ENCODE measurements at places on chromosomes 6 and 20.

GRCh38 chr20:52313341-52313963, 121.9 kb upstream of the ZFP64 start:
- DNase-seq = no peak

- no peak for DNase-seq
Measured at GRCh38 chr6:157599191-157599590, 218.2 kb downstream of the ZDHHC14 start.

DNA sequence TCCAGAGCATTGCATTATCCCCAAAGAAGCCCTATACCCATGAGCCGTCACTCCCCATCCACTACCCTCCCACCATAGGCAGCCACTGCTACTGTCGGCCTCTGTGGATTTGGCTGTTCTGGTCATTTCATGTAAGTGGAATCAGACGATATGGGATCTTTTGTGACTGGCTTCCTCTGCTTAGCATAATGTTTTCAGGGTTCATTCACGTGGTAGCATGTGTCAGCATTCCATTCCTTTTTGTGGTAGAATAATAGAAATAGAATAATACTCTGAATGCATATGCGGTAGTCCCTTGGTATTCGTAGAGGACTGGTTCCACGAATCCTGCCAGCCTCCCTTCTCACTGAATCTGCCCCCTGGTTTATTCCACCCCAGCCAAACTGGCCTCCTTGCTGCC, 402.6 kb upstream of the SULF2 start:
- DNase-seq = no peak

- DNase-seq = no peak
Measured at GRCh38 chr6:167464177-167464576, 139.3 kb downstream of the TTLL2 start.

GRCh38 chr6:8000188-8000596, 64.0 kb downstream of the BLOC1S5 start:
- no peak for DNase-seq

DNA sequence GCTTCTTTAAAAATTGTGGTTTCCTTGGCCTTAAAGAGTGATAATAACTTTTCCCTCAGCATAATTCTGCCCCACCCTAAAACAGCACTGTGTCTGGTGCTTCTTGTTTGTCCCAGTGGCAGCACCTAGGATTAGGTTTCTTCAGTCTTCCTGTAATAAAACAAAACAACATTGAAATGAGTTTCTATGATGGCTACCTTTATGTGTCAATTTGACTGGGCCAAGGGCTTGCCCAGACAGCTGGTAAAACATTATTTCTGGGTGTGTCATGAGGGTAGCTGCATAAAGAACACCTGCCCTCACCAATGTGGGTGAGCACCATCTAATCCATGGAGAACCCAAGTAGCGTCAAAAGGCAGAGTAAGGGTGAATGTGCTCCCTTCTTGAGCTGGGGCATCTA, 117.8 kb downstream of the QRSL1 start:
- no peak for DNase-seq

DNA sequence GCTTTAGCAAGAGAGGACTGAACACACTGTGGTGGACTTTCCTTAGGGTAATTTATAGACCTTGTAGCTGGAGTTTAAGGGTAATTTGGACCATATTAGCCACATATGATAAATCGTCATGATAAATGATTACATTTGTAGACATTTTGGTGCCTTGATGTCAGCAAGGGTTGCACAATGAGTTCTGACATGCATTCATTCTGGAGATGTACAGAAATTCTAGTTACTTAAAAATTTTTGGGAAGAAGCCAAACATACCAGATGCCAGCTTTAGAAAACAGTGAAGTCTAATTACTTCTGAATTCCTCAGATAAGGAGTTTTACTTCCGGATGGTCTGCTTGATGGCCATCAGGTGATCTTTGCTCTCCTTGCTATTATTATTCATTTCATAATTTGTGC, 653.1 kb downstream of the TBC1D32 start:
- DNase-seq = no peak

GRCh38 chr20:56601166-56601565, 27.9 kb upstream of the TFAP2C start:
- DNase-seq = no peak

DNA sequence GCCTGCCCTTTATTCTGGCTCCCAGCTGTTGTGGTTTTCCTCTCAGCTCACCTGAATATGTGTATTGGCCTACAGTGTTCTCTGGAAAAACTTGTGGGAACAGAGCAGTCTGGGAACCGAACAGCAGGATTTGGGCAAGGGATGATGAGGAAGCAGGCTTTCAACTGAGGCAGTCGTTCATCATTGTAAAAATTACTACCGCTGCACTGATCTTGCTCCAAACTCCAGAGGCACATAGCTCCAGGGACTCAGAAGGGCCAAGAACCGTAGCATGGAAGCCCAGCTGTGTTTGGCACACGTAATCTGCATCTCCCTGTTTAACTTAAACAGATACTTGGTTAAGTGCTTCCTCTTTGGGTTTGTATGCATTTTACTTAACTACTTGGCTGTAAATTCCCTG, 48.3 kb upstream of the EEF1A1 start:
- no peak for DNase-seq

DNA sequence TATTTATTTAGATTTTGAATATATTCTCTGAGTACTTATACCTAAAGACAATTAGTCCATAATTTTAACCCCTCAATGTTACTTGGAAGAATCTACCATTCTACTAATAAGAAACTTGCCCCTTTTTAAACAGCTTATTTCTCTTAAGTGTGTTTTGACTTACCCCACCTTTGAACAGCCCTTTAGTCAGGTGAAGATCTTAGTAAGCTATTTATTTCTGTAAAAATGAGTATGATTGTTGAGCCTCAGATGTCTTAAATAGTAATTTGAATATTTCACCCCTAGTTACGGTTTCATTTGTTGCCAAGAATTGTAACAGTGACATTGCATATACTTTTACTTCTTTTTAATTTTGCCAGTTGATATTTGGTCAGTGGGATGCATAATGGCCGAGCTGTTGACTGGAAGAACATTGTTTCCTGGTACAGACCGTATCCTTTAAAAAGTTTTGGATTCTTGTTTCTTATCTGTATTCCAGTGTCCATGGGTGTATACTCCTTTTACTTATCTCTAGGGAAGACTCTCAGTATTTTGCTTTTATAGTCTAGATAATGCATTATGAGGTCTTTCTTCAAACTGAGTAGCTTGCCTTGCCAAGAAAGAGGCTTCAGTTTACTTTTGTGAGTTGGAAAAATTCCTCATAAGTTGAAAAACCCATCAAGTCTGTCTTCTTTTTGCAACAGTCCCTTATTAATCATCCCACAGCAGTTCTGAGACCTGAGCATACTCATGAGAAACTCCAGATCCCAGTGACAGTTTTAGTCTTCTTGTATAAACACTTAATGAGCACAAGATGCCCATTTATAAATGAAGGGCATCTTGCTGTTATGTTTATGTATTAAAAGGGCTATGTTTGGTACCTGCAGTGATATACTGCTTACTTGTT, 48.8 kb downstream of the MAPK14 start:
- DNase-seq = no peak

DNA sequence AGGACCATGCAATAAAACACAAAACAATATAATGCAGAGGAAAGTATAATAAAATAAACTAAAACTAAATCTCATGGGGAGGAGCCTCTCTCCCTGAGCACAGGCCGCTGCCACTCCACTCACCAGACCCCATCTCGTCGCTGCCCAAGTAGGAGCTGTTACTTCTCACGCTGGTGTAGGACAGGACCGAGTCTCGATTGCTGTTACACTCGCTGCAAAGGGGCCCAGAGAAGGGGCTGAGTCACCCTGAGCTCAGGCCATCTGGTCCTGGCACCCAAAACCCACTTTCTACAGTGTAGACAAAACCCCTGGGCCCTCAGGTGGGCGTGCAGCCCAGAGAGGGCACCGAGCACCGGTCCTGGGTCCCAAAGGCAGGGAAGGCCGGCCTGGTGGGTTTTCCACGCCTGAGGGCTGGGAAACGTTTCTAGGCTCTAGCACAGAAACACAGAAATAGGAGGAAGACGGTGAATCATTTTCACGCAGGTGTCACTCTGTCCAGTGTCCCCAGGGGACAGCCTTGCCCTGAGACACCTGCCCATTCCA, 183.4 kb downstream of the PREX1 start:
- no peak for DNase-seq

- DNase-seq = no peak
Measured at GRCh38 chr20:63058696-63059335, 52.1 kb upstream of the BHLHE23 start.

GRCh38 chr20:18019068-18019467, 38.6 kb downstream of the OVOL2 start:
- DNase-seq = no peak

- no peak for DNase-seq
Measured at GRCh38 chr20:828987-829386, 4.5 kb upstream of the FAM110A start.

DNA sequence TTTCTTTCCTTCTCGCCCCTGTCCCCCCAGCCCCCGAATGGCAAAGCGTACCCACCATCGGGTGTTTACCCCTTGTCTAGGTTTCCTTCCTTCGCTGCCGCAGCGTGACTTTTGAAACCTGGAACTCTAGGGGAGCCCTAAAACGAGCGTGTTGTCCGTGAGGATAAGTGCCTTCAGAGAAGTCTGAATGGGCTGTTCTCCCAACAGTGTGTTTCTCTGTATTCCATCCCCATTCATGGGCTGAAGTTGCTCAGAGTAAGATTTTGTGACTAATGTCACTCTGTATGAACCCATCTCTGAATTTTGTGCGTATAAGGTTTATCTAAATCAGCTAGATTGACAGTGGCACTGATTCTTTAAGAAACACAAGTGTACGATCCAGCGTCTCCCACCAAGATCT, 949 bp downstream of the MACROD2 start:
- no peak for DNase-seq

DNA sequence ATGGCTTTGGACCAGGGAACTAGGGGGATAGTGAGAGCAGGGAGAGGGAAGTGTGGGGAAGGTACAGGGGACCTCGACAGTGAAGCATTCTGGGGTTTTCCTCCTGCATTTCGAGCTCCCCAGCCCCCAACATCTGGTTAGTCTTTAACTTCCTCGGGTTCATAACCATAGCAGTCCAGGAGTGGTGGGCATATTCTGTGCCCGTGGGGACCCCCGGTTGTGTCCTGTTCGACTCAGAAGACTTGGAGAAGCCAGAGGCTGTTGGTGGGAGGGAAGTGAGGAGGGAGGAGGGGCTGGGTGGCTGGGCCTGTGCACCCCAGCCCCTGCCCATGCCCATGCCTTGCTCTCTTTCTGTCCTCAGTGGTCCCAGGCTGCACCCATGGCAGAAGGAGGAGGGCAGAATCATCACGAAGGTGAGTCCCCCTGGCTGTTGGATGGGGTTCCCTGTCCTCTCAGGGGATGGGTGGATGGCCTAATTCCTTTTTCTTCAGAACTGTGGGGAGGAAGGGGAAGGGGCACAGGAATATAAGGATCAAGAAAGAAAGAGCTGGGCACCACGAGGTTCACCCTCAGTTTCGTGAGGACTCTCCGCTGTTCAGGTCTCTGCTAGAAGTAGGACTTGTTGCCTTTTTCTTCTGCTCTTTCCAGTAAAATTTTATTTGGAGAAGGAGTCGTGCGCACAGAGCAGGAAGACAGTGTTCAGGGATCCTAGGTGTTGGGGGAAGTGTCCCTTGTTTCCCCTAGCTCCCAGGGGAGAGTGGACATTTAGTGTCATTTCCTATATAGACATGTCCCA, 4.2 kb downstream of the VEGFA start:
- no peak for DNase-seq

DNA sequence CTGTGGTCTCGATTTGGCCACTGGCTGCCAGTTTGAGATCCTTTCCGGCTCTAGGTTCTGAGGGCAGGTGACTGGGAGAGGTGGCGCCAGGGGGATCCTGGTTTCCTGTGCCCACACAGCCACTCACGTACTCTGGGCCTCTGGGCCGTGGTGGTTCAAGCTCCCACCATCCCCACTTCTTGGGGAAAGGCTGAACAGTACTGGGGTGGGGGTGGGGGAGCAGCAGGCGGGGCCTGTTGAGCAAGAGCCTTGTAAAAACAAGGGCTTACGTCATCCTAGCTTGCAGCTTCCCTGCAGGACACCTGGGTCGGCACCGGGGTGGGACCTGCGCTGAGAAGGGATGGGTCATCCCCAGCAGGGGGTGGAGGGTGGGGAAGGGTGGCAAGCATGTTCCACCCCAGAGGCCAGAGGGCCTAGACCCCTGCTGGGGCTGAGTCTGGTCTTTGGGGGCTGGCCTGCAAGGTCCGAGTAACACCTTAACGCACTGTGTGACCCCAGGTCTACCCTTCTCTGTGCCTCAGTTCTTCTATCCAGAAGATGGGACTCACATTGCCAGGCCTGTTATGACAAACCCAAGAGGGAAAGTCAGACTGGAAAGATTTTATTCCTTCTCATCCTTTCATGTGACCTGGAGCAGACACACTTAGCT, 3.1 kb upstream of the CEBPB start:
- no peak for DNase-seq

DNA sequence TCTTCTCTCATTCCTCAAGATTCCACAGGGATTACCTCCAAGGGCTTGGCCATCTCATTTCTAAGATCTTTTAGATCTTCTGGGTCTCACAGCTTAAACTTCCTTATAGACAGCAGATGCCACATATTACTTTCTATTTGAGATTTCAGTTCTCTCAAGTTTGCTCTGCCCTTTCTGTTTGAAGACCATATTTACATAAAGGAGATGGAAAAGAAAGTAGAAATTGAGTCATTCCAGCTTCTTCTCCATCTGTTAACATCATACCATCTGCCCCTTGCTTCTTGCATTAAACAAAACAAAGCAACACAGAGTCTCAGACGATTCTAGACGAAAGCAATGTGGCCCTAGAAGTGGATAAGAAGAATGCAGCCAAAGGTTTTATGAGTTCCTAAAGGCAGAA, 203.4 kb downstream of the TTLL2 start:
- DNase-seq = no peak

- no peak for DNase-seq
Measured at GRCh38 chr6:88611721-88612120, 351.7 kb downstream of the RNGTT start.

GRCh38 chr6:156273065-156273711, 504.0 kb upstream of the ARID1B start:
- no peak for DNase-seq

DNA sequence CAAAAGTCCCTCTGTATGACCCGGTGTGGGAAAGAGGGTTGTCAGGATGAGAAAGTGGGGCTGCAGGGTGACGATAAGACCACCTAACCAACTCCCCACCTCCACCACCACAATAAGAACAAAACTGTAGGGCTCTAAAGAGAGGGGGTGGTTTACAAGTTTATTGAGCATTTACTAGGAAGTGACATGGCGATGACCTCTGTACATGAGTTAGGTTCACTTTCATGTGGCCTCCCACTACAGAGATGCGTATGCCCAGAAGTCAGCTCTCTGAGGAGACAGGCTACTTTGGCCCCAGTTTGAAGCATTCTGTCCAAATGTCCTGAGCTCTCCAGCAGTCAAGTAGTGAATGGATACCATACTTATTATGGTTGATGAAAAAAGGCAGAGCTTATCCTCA, 28.7 kb upstream of the PI16 start:
- DNase-seq = no peak

GRCh38 chr6:17167327-17167979, 65.6 kb downstream of the STMND1 start:
- no peak for DNase-seq

- DNase-seq = no peak
Measured at GRCh38 chr6:7216941-7217621, 95.9 kb downstream of the SSR1 start.

Data from stimulated activated CD8-positive, alpha-beta memory T cell treated with anti-CD3 and anti-CD28 coated beads, Interleukin-12 subunit alpha, Interleukin-12 subunit beta, amount 100 ng/mL, for 1 hour (primary cell).